ENCODE measurements at places on chromosomes 13 and 19.

DNA sequence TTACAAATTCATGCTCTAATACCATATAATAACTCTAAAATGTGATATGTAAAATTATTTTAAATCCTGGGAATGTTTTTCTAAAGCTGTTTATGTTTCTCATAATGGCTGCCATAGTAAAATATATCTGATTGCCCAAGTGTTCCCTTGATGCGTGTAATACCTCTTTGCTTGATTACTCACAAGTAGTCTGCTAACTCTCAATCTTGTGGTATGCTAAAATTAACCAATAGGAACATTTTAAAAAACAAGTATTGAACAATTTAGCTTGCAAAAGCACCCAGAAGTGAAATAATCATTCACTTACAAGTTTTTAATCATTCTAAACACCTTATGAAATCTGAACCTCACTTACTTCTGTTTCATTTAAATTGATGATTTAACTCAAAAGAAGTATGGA, 386.0 kb upstream of the ATXN8OS start:
- no peak for DNase-seq

DNA sequence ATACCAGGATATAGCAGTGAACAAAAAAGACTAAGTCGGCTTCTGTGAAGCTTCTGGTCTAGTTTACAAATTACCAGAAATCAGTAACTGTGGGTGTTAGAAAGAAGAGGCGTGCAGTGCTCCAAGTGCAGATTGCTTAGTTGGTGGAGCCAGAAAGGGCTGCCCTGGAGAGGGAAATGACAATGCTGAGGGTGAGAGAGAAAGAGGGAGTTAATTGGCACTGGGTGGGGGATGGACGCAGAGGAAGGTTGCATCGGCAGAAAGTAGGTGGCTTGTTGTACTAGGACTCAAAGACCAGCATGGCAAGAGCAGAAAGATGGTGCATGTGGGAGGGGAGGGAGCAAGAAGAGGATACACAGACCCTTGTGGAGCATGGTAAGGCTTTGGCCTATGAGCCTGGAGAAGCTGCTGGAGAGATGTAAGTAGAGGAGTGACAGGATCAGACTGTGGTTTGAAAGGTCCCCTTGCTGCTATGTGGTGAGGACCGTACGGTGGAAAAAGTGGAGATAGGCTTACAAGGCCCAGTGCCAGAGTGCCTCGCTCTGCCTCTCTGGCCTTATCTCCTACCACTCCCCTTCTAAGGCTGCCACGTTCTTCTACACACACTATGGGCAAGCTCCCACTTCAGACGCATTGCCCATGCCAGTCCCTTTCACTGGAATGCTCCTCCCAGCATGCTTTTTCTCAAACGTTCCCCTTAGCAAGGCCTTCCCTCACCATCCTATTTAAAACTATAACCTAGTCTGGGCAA, 13.5 kb downstream of the SMG9 start:
- DNase-seq = no peak

- DNase-seq = no peak
These were observed 33.1 kb upstream of the CEBPA start for GRCh38 chr19:33335446-33335845.

- no peak for DNase-seq
These were observed 709.3 kb upstream of the KLHL1 start for GRCh38 chr13:70817576-70817975.

- DNase-seq = no peak
These were observed 44.7 kb downstream of the GARRE1 start for GRCh38 chr19:34298891-34299520.

DNA sequence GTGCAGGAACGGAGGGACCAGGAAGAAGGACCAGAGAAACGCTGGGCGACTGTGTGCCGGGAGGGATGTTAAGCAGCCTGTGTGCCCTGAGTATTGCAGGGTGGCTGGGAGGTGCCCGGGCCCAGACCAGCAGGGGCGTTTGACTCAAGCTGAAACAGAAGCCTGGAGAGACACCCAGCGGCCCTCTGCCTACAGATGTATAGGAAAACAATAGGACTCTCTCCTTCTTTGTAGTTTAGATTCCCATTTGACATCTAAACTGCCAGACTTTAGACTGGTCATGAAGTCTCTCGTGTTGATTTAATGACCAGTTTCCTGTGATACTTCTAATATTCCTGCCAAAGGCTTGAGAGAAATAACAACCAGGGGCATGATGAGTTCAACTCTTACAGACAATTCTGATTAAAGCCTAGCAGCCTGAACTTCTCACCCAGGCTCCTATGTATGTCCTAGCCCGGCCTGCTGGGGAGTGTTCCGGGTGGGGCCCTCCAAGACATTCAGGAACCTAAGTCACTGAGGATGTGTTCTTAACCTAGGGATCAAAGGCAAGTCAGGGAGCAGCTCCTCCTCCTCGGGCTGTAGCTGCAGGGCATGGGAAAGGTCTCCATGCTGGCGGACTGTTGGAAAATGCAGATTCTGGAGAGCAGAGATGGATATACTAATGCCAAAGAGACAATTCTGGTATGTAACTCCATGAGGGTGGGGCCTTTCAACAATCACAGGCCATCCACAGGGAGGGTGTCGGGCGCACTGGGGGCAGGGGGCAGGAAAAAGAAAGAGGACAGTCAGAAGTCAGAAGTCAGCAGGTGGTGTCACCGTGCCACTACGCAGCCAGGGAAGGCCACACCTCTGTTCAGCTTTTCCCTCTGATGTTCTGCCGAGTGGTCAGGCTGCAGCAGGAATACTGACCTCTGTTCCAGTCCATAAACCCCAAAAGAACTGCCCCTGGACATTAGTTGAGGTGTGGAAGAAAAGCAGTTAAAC, 131.8 kb downstream of the STARD13 start:
- no peak for DNase-seq

DNA sequence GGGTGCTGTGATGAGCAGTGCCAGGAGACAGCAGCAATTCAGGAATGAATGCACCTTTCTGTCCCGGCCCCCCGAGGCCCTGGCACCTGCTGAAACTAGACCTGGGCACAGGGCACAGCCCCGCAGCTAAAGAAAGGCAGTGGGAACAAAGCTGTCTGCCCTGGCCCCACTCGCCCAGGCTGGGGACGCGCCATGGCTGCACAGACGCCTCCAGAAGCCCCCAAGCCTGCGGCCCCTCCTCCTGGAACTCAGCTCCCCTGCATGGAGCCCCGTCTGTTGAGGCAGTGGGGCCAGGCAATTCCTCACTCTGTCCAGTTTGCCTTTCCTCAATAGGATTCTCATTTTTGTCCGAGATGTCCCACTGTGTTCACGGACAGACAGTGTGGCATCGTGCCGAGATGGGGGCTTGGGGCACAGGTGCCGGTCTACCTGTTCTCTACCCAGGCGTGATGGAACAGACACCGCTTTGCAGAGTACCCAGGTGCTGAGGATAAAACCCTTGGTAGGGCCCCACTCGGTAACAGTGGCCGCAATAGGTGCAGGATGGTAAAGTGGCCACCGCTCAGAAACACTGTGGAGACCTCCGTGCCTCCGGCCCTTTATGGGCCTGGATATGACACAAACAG, 146.5 kb upstream of the SOX1 start:
- DNase-seq = no peak

- no peak for DNase-seq
These were observed 6.5 kb downstream of the ZNF566 start for GRCh38 chr19:36482876-36483275.

DNA sequence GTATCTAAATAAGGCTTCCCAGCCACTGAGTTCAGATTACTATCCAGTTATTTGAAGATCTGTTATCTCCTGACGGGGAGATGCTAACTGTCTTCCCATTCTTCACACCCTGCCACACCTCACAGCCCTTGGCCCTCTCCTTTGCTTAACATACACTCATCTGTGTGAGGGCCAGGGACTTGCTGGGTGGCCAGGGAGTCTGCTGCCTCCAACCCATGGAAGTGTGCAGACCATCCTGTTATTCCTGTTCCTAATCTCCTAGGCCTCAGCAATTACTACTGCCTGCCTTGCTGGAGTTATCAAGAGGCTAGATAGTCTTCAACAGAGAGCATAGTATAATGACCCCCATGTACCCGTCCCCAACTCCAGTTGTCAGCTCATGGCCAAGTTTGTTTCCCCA, 36.2 kb upstream of the GTF3A start:
- DNase-seq = no peak

DNA sequence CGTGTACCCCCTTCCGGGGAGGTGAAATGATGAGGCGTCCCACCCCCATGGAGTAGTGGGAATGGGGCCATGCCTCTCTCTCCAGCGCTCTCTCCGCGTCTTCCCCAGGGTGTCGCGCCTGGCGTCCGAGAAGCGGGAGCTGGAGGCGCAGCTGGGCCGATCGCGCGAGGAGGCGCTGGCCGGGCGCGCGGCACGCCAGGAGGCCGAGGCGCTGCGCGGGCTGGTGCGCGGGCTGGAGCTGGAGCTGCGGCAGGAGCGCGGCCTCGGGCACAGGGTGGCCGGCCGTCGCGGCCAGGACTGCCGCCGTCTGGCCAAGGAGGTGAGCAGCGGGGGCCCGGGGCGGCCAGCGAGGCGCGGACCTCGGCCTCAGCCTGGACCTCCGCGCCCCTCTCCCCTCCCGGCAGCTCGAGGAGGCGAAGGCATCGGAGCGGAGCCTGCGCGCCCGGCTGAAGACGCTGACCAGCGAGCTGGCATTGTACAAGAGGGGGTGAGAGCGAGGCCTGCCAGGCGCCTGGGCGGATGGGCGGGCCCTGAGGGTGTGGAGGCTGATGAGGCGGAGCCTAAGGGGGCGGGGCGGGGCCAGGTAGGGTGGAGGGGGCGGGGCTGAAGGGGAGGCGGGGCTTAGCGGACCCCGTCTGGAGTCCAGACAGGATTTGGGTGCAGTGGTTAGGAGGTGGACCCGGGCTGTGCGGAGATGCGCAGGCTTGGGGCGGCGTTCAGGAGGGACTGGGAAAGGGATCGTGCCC, 7.7 kb downstream of the PGLYRP1 start:
- peak; percentile 58 for DNase-seq

GRCh38 chr13:32302461-32302860, 12.7 kb downstream of the ZAR1L start:
- DNase-seq = no peak

- DNase-seq = peak; percentile 21
These were observed 984 bp downstream of the RPS11 start for GRCh38 chr19:49497047-49497788.

- DNase-seq = no peak
These were observed 550.7 kb upstream of the SLITRK5 start for GRCh38 chr13:87120476-87120875.

DNA sequence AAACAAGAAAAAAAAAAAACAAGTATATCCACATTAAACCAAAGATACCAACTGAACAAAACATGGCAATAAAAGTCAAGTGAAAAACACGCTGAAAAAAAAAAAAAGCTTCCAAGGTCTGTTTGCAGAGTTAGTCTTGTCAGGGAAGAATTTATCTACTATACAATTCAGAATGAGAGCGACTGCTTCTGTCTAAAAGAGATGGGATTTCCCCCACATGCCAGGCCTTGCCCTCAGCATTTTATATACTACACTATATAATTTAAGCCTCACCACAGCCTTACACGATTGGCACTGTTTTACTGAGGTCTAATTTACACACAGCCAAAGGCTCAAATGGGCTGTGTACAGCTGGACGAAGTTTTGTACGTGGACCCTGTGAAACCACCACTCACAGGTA, 67.3 kb downstream of the FOXO1 start:
- no peak for DNase-seq

All from NCI-H2171 treated with DMSO at 0.1 percent for 48 hours (cell line).